Nephron progenitor cell (in vitro differentiated cells): ENCODE measurements at places on chromosomes 1 and 21.

GRCh38 chr1:95770581-95770980 lies 536.6 kb downstream of the RWDD3 start:
- no peak for DNase-seq

- DNase-seq: no peak
These were observed 357.2 kb upstream of the DPYD start for GRCh38 chr1:98278055-98278454.

GRCh38 chr1:64246294-64246917 lies 43.0 kb downstream of the UBE2U start:
- DNase-seq: no peak

DNA sequence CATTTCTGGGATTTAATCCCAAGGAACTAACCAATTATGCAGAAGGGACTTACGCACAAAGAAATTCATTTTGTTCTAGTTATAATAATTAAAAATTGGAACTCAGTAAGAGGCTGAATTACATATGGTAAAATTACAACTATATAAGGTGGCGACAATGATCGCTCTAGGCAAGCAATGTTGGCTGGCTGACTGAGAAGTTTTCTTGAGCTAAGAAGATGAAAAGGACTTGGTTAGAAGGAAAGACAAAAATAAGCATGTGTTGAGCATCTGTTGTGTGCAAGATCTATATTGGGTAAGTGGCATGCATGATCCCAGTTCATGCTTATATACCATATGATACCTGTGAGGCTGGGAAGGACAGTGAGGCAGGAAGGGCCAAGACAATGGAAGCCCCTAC lies 80.8 kb downstream of the FCRL5 start:
- DNase-seq: no peak

- no peak for DNase-seq
These were observed 156.3 kb downstream of the VPS13D start for GRCh38 chr1:12386130-12386529.

DNA sequence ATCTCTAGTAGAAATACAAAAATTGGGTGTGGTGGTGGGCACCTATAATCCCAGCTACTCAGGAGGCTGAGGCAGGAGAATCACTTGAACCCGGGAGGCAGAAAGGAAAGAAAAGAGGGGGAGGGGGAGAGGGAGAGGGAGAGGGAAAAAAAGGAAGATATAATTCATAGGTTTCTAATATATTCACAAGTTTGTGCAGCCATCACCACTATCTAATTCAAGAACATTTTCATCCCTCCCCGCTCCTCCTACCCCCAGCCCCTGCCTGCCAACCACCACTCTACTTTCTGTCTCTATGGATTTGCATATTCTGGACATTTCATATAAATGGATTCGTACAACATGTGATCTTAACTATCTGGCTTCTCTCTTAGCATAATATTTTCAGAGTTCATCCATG lies 133.1 kb upstream of the KIAA1614 start:
- DNase-seq: no peak

- DNase-seq: no peak
These were observed 119.2 kb upstream of the RAB3GAP2 start for GRCh38 chr1:220391491-220391890.

DNA sequence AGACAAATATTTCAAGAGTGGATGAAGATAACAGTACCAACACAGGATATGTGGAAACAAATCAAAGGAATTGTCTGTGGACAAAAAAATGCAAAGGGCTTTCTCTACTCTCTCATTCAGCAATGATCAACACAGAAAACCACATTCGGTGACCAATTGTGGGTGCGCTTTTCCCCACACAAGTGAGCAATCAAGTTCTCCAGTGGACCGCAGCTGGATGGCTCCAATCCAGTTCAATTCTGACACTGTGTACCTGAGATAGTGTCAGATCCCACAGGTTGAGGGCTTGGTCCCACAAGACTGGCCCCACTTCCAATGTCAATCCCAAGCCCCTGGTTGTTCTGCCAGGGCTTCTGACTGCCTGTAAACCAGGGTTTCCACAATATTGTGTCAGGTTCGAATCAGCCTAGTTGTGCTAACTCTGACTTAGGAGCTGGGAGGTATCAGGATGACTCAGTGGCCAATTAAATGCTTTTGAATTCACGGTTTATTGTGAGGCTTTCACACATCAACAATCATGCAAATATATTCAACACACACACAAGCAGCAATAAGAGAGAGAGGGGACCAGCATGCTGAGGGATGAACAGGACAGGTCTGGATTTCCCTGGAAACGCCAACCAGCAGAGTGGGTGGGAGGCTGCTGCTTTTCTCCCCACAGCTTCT lies 87.0 kb upstream of the BTG3 start:
- DNase-seq: no peak

DNA sequence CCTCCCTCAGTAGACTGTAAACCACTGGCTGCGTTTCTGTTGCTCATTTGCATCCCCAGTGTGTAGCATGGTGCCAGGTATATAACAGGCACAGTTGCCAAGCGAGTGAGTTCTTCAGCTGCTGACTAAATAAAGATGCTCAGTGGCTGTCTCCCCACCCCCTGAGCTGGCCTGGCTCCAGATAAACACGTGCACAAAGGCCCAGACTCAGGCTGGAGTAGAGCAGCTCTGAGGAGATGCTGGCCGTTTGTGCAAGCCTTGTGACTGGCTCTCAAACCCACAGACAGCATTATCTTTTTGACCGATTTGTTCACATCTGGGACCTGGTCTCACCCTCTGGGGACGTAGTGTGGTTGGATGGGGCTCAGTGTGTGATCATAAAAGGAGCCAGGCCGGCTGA lies 7.1 kb downstream of the CHRNB2 start:
- no peak for DNase-seq

GRCh38 chr1:185208626-185209180 lies 51.7 kb downstream of the SWT1 start:
- no peak for DNase-seq

DNA sequence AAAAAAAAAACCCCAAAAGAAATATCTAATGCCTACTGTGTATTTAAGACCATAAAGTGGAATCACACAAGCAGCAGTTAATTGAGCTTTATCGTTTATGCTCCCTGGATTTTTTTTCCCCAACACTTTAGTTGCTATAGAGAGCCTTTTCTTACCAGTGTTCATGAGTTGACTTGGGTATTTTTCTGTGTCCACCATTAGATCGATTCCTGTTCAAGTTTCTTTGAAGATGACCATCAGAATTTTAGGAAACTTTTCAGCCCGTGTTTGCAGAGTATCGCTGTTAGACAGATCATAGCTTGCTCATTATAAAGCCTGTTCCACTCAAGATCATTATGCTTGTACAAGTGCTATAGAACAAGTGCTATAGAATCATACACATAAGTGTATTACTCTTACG lies 1.5 kb downstream of the RALGPS2 start:
- DNase-seq: no peak

- peak; percentile 85 for DNase-seq
These were observed 19.5 kb upstream of the ADAR start for GRCh38 chr1:154627257-154628120.

DNA sequence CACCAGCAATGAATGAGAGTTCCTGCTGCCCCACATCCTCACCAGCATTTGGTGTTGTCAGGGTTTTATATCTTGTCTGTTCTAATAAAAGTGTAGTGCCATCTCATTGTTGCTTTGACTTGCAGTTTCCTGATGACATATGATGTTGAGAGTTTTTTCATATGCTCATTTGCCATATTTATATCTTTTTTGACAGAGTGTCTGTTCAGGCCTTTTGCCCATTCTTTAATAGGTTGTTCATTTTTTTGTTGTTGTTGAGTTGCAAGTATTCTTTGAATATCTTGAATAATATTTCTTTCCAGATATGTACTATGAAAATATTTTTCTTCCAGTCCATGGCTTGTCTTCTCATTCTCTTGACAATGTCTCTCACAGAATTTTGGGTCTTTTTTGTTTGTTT lies 111.7 kb upstream of the KCNJ15 start:
- DNase-seq: no peak

DNA sequence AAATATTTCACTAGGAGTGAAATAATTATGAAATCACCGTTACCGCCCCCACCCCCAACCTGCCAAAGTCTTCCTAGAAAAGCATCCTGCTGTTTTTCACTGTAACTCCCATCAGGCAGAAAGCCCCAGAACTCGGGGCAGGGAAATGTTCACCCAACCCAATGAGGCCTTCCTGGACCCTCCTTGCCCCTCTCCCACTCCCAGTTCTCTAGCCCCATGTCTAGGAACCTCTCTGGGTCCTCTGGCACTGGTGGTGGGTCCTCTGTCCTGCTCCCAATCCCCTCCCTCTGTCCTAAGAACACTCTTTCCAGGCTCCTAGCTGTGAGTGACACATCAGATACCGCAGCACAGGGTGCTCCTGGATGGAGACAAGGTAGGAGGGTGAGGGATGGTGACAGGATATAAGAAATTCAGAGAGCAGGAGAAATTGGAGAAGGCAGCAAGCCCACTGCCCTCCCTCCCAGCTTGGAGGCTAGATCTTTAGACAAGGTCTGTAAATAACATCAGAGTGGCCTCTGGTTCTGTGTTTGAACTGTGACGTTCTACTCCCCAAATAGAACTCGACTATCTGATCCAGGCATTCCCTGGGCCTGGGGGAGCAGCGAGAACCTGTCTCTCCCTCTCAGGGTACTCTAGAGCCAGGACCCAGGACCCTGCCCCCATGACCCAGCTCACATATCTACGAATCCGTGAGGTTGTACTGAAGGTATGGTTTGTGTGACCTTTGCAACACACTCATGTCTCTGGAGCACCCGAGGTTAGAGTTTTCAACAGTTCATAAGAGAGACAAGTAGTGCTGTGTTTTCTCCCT lies 23.3 kb upstream of the BTG2 start:
- no peak for DNase-seq

- no peak for DNase-seq
These were observed 3.2 kb downstream of the GREM2 start for GRCh38 chr1:240608707-240609106.

- DNase-seq: no peak
These were observed 239.6 kb upstream of the BEND5 start for GRCh38 chr1:49016030-49016977.

GRCh38 chr21:42732033-42732410 lies 78.6 kb downstream of the PDE9A start:
- no peak for DNase-seq

DNA sequence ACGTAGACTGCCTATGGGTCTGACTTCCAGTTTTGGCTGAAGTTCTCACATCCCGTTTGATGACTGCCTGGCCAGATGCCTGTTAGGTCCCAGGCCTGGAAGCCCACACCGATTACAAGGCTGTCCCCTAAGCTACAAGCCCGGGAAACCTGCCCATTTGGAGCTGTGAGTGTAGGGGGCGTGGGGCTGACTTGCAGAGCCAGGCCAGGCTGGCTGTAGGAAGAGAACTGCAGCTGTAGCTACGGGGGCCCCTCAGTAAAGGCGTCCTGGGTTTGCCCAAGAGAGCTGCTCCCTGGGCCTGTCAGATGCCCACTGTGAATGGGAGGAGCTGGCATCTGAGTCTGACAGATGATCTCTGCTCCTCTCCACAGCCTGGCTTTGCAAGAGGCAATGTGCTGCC lies 199.7 kb downstream of the CAMTA1 start:
- no peak for DNase-seq

- DNase-seq: peak; percentile 19
These were observed 2.0 kb upstream of the PIP5K1A start for GRCh38 chr1:151196292-151196800.

GRCh38 chr21:43605320-43606215 lies 53.7 kb downstream of the HSF2BP start:
- DNase-seq: no peak
